CD4-positive, alpha-beta T cell treated with Interleukin-21 for 1 hour (primary cell): ENCODE measurements at places on chromosomes 7 and 10.

DNA sequence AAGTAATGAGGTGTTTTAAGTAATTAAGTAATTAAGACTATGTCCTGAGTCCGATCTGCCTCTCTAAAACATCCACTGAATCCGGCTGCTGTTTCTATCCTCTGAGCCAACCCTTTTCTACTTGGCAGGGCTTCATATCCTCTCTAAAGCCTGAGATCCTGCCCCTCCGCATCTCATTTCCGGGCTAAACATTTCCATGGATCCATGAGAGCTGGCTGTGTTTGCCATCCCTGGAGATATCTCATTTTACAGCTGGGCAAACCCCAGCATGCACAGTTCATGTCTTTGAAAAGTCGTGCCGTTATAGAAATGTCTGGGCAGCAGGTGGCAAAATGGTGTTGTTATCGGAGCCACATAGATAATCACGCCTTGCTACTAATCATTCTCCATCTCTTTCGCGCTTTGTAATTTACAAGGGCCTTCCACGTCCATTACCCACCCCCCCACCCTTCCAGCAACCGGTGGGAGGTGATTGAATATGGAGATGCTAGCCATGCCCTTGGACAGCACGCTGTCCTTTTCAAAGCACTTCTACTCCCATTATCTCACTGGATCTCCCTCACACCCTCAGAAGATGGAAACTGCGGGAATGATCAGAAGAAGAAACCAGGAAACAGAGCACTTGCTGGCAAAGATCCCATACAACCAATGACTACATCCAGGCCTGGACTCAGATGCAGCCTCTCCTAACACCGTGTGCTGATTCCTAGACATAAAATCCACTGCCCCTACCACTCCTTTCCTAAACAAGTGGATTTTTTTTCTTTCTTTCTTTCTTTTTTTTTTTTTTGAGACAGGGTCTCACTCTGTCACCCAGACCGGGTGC is 1189.2 kb downstream of the TYW1 start:
- DNase-seq, result no peak

DNA sequence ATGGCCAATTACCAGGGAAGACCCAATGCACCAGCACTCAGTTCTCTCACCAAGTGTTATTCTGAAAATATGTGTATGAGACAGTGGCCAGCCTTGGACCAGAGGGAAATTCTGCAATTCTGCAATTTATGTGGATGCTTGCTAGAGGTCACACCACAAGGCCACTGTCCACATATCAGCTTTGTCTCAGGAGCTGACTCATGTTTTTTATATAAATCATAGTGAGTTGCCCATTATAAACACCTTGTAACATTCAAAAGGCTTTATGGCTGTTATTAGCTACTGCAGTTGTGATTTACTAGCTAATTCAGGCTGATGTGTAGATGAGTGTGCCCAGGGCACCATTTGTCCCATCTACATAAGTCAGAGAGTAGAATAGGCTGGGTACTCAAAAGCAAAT is 649.0 kb downstream of the LRMDA start:
- no peak for DNase-seq

DNA sequence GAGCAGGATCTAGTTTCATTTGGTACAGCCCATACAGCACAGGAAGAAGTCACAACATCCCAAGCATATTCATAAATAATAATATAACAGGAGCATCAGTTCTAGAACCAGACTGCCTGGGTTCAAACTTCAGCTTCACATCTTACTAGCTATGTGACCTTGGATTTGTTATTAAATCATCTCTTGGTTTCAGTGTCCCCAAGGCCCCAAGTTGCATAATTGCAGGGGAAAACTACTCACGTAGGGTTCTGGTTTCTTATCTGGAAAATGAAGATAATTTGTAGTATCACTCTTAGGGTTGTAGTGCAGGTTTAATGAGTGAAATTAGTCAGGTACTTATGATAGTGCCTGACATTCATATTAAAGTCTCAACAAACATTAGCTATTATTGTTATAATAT is 5.5 kb upstream of the IQUB start:
- no peak for DNase-seq

DNA sequence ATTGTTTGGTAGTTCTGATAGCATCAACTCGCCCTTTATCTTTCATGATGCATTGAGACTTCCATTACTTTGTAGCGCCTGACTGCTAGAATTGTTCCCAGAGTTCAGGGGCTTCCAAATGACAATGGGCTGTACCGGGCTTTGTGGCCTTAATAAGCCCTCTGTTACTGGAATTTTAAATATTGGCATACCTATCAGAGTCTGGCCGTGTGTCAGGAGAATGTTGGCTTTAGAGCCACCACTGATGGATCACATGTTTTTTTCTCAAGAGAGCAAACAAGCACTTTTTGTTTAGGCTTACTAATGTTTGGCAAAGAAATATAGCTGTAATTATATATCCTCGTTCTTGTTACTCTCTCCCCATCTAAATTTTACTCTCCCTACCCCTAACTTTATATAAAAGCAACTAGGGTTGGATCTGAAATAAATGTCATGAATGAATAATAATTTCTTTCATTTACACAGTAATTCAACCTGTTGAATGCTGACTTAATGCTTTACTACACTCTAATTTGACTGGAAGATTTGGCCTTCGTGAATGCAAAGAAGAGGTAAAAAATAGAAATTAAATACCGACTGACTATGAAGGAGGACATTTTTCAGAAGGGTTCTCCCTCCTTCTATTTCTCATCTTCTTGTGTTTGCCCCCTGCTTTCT is 396.7 kb downstream of the AUTS2 start:
- DNase-seq, result no peak

- DNase-seq, result no peak
Measured at GRCh38 chr10:127977357-127978009, 70.6 kb downstream of the PTPRE start.
